Tibial artery (tissue), 4 donors: ENCODE measurements at places on chromosomes 3 and 15.
A peak's percentile ranks its signal among the peaks of the same experiment; 100 is the strongest.

- H3K27ac ChIP-seq, result peak overlapping the region; percentile 70
- peak; percentile 69 for DNase-seq
- H3K4me3 ChIP-seq, result no peak overlapping the region
- no peaks in the 10 kb centered on the region for H3K36me3 ChIP-seq
- no peaks in the 10 kb centered on the region for H3K27me3 ChIP-seq
Observed at GRCh38 chr15:96158938-96159337, 171.6 kb upstream of the NR2F2 start.

- H3K27ac ChIP-seq, result no peak overlapping the region
Observed at GRCh38 chr15:61871926-61872522, 188.2 kb downstream of the VPS13C start.

- no peak overlapping the region for H3K4me3 ChIP-seq
- no peaks in the 10 kb centered on the region for H3K27me3 ChIP-seq
- no peaks in the 10 kb centered on the region for H3K36me3 ChIP-seq
- H3K27ac ChIP-seq, result no peak overlapping the region
Observed at GRCh38 chr3:23438657-23439056, 235.5 kb downstream of the UBE2E2 start.

DNA sequence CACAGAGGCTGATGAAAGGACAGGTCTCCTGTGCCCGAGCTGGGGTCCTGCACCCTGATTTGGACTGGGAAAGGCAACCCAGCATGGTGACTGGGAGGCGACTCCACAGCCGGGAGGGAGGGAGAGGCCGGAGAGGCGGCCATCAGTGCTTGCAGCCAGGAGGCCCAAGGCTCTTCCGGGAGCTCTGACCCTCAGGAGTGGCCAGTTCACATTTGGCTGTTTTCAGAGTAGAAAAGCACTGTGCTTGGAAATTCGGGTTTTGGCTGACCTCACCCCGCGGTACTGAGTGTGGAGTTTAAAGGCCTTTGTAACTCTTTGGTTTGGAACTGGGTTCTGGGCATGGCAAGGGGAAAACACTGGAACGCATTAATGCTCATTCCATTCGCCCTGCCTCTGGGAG lies 31.9 kb downstream of the SMAD6 start:
- H3K27ac ChIP-seq, result peak overlapping the region; percentile 74
- peaks cover 89% of the 10 kb centered on the region for H3K4me1 ChIP-seq
- no peak overlapping the region for H3K4me3 ChIP-seq
- no peaks in the 10 kb centered on the region for H3K36me3 ChIP-seq

DNA sequence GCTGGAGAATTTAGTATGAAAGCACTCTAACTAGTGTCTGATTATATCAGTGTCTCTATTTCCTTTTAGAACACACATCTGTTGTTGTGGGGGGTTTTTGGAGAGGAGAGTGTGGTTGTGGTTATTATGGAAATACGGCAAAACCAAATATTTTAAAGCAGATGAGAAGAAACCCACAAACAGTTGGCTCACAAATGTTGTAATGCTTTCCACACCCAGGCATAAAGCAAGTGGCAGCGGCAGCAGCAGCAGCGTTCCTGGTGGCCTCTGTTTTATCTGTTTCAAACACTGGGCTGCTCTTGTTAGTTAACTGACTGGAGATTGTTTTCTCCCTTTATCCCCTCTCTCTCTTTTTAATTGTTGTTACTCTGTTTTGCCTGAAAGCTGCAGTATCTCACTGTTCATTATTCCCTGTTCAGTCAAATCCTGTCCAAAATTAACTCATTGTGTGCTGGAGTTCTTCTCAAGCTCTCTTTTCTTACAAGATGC lies 1045.5 kb upstream of the NR2F2 start:
- no peak for DNase-seq
- H3K27ac ChIP-seq, result peak overlapping the region; percentile 54
- H3K4me1 ChIP-seq, result no peaks in the 10 kb centered on the region
- H3K4me3 ChIP-seq, result no peak overlapping the region

- no peak overlapping the region for H3K27ac ChIP-seq
- no peaks in the 10 kb centered on the region for H3K36me3 ChIP-seq
- H3K27me3 ChIP-seq, result no peaks in the 10 kb centered on the region
- H3K4me1 ChIP-seq, result no peaks in the 10 kb centered on the region
- no peak for DNase-seq
- no peak overlapping the region for H3K4me3 ChIP-seq
Observed at GRCh38 chr3:57064572-57064971, 4.1 kb downstream of the SPATA12 start.

DNA sequence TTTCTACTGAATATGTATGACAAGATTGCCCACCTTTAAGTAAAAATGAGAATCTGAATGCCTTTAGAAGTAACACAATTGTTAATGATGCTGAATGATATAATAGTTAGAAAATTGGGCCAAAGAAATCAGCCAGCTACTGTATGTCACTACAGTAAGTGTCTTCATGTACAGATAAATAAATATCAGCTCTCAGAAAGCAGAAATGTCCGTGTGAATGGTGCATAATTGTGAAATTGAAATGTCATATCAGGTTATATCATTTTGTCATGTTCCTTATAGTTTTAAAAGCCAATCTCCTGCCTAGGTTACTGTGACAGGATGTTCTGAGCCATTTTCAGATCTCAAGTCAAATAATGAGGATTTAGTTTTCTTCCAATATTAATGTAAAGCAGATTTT lies 90.6 kb upstream of the SNTN start:
- no peak overlapping the region for H3K4me3 ChIP-seq
- H3K27ac ChIP-seq, result no peak overlapping the region
- H3K27me3 ChIP-seq, result no peaks in the 10 kb centered on the region
- no peaks in the 10 kb centered on the region for H3K4me1 ChIP-seq
- H3K36me3 ChIP-seq, result no peaks in the 10 kb centered on the region
- no peak for DNase-seq

DNA sequence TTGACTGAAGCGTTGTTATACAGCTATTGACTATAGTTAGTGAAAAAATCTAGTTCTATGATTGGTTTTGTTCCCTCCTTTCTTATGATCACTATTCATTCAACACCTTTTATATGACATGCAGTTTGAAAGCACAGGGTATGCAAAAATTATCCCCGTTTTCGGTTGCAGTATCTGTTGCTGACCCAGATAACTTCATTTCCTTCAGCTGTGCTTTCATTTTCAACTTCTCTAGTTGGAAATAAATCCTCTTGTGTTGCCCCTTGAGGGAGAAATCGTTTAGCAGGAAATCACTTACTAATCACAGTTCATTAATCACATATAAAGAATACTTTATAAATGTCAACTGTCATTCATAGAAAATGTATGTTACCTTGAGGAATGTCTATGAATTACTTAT lies 55.1 kb downstream of the MBNL1 start:
- H3K36me3 ChIP-seq, result no peaks in the 10 kb centered on the region
- H3K27ac ChIP-seq, result peak overlapping the region; percentile 71
- DNase-seq, result no peak
- no peaks in the 10 kb centered on the region for H3K27me3 ChIP-seq
- H3K4me3 ChIP-seq, result no peak overlapping the region
- no peaks in the 10 kb centered on the region for H3K4me1 ChIP-seq

- H3K27ac ChIP-seq, result no peak overlapping the region
- no peak for DNase-seq
- H3K4me3 ChIP-seq, result no peak overlapping the region
Observed at GRCh38 chr3:126526668-126527005, 2.7 kb downstream of the CHST13 start.

- H3K27me3 ChIP-seq, result peaks cover 9% of the 10 kb centered on the region
- no peaks in the 10 kb centered on the region for H3K36me3 ChIP-seq
- no peak overlapping the region for H3K27ac ChIP-seq
- no peak for DNase-seq
- H3K4me1 ChIP-seq, result no peaks in the 10 kb centered on the region
Observed at GRCh38 chr15:23629234-23629805, 18.3 kb downstream of the MAGEL2 start.

GRCh38 chr3:117536006-117536405 lies 826.4 kb downstream of the TUSC7 start:
- no peaks in the 10 kb centered on the region for H3K4me1 ChIP-seq
- H3K4me3 ChIP-seq, result no peak overlapping the region
- no peaks in the 10 kb centered on the region for H3K36me3 ChIP-seq
- H3K27ac ChIP-seq, result no peak overlapping the region
- DNase-seq, result no peak
- no peaks in the 10 kb centered on the region for H3K27me3 ChIP-seq

GRCh38 chr3:115623044-115623868 lies at the start of gene GAP43:
Gene GAP43 (plus strand): TSS chr3:115623510. CDS start chr3:115623690, 180 bp downstream.
- H3K27ac ChIP-seq, result no peak within 1 kb of the TSS
- no peaks in the 10 kb centered on the region for H3K36me3 ChIP-seq
- H3K27me3 ChIP-seq, result peaks cover 16% of the 10 kb centered on the region
- peak; percentile 63 for DNase-seq
- peak within 1 kb of the TSS; percentile 31 for H3K4me3 ChIP-seq

DNA sequence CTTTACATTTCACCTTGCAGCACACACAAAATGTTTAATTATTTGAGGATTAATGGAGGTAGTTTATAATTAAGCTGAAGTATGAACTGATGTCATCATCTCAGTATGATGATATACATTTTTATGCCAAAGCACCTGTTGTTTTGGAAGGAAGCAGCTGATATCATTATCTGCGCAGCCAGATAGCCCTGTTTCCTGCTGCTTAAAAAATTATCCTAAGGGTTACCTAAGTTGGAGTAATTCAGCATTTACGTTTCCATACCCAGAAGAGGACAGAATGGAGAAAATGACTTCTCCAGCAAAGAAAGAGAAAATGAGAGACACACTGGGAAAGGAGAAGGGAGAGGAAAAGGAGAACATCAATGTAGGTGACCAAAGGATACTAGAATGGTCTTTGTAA lies 370.3 kb upstream of the PLSCR5 start:
- no peaks in the 10 kb centered on the region for H3K36me3 ChIP-seq
- no peak overlapping the region for H3K4me3 ChIP-seq
- no peaks in the 10 kb centered on the region for H3K27me3 ChIP-seq
- no peaks in the 10 kb centered on the region for H3K4me1 ChIP-seq
- DNase-seq, result no peak

- no peaks in the 10 kb centered on the region for H3K27me3 ChIP-seq
- no peak overlapping the region for H3K4me3 ChIP-seq
- no peak for DNase-seq
- no peak overlapping the region for H3K27ac ChIP-seq
- H3K36me3 ChIP-seq, result peaks cover 63% of the 10 kb centered on the region
Observed at GRCh38 chr3:33825111-33825510, 26.7 kb downstream of the PDCD6IP start.

GRCh38 chr15:101276501-101277037 lies 716 bp downstream of the SELENOS start:
- no peak for DNase-seq
- H3K4me1 ChIP-seq, result no peaks in the 10 kb centered on the region
- H3K27ac ChIP-seq, result peak overlapping the region; percentile 84
- H3K4me3 ChIP-seq, result peak overlapping the region; percentile 97
- H3K36me3 ChIP-seq, result peaks cover 44% of the 10 kb centered on the region

DNA sequence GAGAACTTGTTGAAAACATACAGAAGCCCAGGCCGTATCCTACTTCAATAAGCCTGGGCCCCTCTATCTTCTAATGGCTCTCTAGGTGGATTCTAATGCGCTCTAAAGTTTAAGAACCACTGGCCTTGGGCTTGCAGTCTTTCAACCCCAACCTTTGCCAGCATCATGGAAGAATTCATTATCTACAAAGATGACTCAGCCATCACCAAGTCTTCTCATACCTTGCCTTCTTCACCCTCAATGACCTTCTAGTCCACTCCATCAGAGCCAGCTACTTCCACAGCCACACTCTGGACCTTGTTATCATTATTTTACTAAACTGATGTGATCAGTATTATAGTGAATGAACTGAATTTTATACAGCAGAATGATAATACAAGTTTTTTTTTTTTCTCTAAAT lies 16.9 kb upstream of the TIPARP start:
- no peak overlapping the region for H3K4me3 ChIP-seq
- no peaks in the 10 kb centered on the region for H3K36me3 ChIP-seq

- H3K36me3 ChIP-seq, result no peaks in the 10 kb centered on the region
- H3K4me1 ChIP-seq, result no peaks in the 10 kb centered on the region
- no peak overlapping the region for H3K27ac ChIP-seq
Observed at GRCh38 chr15:22227411-22228100, 147.2 kb downstream of the OR4M2 start.

DNA sequence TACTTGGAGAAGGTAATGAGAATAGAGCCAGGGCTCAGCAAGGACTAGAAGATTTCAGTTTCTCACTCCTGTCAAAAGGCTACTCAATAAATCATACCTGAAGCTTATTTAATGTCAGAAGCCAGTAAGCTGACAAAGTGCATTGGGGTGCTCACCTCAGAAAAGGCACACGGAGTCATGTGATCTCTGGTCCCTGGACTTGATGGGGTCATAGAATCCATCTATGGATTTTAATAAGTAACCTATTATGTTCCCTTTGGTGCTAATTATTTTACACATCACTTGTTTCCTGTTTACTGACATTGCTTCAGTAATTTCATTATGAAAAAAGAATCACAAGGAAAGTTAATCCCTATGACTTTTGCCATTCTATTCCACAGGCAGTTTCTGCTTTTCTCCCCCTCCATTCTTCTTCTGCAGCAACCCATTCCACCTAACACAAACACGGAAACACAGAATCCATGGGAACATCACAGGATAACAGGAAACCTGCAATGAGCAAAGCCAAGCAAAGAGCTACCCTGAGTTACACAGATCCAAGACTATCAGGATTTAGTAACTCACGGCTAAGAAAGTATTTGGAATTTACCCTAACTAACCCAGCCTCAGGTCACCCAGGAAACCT lies 159.6 kb downstream of the MEIS2 start:
- H3K4me1 ChIP-seq, result no peaks in the 10 kb centered on the region
- no peak for DNase-seq
- H3K27ac ChIP-seq, result no peak overlapping the region

GRCh38 chr15:48609486-48609885 lies 36.0 kb downstream of the FBN1 start:
- peaks cover 51% of the 10 kb centered on the region for H3K36me3 ChIP-seq
- H3K4me3 ChIP-seq, result no peak overlapping the region
- H3K4me1 ChIP-seq, result no peaks in the 10 kb centered on the region
- H3K27me3 ChIP-seq, result no peaks in the 10 kb centered on the region
- DNase-seq, result no peak

DNA sequence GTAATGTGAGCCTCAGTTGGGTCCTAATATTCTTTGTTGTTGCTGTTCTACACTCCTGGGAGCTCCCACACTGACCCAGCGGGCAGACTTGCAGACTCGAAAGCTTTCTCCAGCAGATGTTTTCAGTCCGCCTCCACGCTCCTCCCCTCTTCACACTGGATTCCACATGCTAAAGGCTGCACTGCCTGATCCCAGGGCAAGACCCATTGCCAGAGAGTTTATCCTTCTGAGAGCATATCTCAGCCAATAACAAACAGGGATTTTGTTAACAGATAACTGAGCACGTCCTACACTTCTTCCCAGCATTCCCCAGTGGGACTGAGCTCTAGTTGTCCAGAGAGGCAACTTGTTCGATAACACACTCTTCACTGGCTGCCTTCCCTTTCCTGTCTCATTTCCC lies 8.0 kb upstream of the COL6A6 start:
- H3K27ac ChIP-seq, result no peak overlapping the region
- H3K4me1 ChIP-seq, result no peaks in the 10 kb centered on the region
- H3K36me3 ChIP-seq, result no peaks in the 10 kb centered on the region
- DNase-seq, result no peak

DNA sequence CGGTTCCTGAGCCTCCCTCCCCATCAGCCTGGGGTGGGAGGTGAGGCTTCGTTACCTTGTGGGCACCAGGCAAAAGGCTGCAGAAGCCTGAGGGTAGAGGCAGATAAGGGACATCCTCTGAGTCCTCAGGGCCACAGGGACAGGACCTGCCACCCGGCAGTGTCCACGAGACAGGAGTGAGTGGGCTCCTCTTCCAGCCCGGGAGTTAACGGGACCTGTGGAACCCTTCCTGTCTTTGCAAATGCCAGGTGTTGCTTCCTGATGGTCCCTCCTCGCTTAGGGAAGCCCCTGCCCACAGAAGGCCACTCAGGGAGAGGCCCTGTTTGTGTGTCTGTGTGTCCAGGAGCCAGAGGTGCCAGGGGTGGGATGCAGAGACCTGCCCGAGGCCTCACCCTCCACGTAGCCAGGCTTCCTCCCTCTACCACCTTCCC lies 111.1 kb upstream of the ALDH1A3 start:
- peaks cover 13% of the 10 kb centered on the region for H3K27me3 ChIP-seq
- no peak overlapping the region for H3K27ac ChIP-seq
- no peak for DNase-seq
- H3K4me1 ChIP-seq, result no peaks in the 10 kb centered on the region
- no peak overlapping the region for H3K4me3 ChIP-seq
